A549 (cell line): ENCODE measurements at places on chromosomes 11 and 22. TPM values are rescaled to one million over a fixed set of nuclear protein-coding genes. Genes with fewer than 3 reads are reported as not detected.
A peak's percentile ranks its signal among the peaks of the same experiment; 100 is the strongest.

KRTAP5-10 gene
- polyA plus RNA-seq: not detected in 3 replicates

TRIM3 gene
- polyA plus RNA-seq: 17.5 to 19.8 TPM (median 19.6 TPM) in 3 replicates

CXCR5 gene
- polyA plus RNA-seq: 0.04 to 0.05 TPM (median 0.04 TPM) in 3 replicates

SHISAL1 gene
- polyA plus RNA-seq: 1.9 to 2.4 TPM (median 2.2 TPM) in 3 replicates

PTPRCAP gene
- polyA plus RNA-seq: 0.25 to 0.56 TPM (median 0.36 TPM) in 3 replicates

DNA sequence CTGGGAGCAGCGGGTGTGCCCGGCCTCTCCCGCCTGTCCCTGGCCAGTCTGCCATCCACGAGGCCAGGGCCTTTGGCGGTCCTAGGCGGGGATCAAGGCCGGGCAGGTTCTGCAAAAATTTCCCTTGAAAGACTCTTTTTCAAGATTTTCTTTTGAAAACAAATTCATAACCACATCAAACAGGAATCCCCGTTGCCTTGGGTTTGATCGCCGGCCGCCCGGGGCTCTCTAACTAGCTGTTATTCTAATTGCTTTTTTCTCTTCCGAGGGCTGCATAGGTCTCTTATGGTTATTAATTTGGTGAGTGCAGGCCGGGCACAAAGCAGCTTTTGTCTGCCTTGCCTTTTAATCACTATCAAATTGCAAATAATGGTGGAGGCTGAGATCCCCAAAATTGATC lies 42.0 kb downstream of the CDKN1C start:
- no peak for DNase-seq

GRCh38 chr11:120249279-120250262 lies 9.6 kb downstream of the POU2F3 start:
- no peak for DNase-seq

GRCh38 chr22:44956840-44957767 lies 52.7 kb downstream of the PHF21B start:
- DNase-seq: no peak

DNA sequence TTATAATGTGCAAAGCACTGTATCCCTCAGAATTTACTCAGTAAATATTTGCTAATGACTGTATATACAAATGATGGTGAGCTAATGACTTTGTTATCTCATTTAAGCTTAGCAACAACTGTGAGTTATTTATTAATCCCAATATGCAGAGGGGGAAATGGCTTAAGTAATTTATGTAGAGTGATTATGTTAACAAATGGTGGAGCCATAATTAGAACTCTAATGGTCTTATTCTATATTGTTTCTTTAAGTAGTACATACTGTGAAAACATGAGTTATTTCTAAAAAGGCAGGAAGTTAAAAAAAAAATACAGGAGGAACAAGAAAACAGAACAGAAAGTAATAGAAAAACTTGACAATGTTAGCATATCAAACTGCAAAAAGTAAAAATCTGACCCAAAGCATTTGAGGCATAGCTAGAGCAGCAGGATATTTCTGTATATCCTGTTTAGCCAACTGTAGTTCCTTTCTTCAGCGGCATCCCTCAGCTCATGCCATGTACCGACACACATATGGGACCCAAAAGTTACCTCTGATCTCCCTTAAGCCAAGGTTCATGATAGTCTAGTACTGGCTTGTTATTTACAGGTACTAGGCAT lies 94.2 kb downstream of the FCHSD2 start:
- no peak for DNase-seq

DNA sequence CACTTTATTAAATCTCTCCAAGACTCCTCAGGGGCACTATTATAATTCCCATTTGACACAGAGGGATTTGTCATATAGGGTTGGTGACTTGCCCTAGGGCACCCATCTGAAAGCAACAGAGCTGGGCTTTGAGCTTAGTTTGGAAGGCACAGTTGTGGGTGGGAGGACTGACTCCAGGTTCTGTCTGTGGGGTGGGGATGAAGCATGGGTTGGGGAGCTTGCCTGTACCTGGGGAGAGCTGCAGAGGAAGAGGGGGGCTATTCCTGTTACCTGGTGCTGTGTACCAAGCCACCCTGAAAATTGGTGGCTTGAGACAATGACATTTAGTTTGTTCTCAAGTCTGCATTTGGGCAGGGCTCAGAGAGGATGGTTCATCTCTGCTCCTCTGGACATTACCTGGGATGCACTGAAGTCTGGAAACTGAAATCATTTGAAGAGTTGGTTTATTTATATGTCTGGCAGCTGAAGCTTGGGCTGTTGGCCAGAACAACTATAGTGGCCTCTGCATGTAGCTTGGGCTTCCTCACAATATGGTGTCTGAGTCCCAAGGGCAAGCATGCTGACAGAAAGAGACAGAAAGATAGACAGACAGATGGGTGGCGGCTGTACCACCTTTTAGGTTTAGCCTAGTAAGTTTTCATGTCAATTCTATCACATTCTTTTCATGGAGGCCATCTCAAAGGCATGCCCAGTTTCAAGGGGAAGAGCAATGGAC lies 44.9 kb downstream of the LRRC32 start:
- peak; percentile 16 for DNase-seq

DNA sequence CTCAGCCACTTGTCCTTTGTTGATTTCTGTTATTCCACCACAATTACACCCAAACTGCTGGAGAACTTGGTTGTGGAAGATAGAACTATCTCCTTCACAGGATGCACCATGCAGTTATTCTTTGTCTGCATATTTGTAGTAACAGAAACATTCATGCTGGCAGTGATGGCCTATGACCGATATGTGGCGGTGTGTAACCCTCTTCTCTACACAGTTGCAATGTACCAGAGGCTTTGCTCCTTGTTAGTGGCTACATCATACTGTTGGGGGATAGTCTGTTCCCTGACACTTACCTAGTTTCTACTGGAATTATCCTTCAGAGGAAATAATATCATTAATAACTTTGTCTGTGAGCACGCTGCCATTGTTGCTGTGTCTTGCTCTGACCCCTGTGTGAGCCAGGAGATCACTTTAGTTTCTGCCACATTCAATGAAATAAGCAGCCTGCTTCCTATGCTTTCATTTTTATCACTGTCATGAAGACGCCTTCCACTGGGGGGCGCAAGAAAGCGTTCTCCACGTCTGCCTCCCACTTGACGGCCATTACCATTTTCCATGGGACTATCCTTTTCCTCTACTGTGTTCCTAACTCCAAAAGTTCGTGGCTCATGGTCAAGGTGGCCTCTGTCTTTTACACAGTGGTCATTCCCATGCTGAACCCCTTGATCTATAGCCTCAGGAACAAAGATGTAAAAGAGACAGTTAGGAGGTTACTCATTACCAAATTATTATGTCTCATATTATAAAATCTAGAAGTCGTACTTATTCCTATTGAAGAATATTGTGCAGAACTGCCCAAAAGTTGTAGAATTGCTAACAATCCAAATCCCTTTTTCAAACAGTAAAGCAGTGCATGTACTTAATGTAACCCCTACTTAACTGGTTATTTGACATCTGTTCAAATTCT lies 53.2 kb downstream of the OR4C6 start:
- DNase-seq: no peak

DNA sequence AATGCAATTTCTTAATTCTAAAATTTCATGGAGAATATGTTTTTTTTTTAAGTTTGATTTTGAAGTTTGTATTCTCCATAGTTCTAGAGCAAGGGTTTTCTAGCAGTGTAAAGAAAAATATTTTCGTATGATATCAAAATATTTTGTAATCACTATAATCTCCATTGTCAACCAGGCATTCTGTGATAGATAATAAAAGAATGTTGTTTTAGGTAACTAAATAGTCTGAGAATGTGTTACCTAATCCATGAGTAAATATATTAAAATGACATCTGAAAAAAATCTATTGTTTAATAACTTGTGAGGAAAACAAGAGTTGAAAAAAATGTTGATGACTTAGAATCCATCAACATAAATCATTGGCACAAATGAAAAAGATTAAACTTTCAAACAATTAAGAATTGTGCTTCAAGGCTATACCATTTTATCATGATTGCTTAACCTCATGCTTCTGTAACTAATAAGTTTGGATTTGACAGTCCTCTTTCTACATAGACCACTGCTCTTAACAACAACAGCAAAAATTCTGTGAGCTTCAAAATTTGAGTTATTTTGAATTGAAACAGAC lies 2211.8 kb downstream of the LRRC4C start:
- no peak for DNase-seq

GRCh38 chr11:3735827-3736226 lies 61.5 kb downstream of the NUP98 start:
- DNase-seq: peak; percentile 19

DNA sequence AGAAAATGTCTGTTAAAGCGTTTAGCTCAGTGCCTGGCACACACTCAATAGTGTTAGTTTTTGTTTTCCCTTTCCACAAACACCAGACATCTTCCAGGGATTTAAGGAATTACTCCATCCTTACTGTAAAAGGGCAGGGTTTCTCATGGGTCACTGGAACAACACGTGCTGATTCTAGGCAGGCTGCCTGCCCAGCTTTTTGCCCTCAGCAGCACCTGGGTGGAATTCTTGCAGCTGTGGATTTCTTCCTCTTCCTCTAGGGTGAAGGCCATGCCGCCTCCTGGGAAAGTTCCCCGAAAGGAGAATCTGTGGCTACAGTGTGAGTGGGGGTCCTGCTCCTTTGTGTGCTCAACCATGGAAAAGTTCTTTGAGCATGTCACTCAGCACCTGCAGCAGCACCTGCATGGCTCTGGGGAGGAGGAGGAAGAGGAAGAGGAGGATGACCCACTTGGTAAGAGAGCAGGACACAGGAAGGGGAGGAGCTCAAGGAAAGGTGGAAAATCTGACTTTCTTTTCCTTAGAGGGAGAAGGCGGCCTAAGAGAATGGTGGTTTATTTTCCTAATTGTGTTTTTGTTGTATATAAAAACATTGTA lies 5.4 kb downstream of the HINFP start:
- DNase-seq: no peak

DNA sequence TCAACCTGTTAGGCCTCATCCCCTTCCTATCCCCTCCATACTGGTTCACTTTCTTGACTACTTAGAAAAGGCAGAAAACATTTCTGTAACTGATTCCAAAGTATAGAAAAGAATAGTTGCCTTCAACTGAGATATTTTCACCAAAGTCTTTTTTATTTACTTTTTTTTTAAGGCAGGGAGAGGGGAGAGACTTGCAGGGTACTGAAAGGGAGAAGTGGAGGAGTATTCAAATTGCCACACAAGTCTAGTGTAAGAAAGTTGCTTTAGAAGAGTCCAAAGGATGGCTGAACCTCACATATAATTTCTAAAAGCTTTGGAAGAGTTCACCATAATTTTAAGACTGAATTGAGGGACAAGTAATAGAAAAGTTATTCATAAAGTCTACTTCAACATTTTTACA lies 6.3 kb downstream of the PHF21A start:
- DNase-seq: no peak

DNA sequence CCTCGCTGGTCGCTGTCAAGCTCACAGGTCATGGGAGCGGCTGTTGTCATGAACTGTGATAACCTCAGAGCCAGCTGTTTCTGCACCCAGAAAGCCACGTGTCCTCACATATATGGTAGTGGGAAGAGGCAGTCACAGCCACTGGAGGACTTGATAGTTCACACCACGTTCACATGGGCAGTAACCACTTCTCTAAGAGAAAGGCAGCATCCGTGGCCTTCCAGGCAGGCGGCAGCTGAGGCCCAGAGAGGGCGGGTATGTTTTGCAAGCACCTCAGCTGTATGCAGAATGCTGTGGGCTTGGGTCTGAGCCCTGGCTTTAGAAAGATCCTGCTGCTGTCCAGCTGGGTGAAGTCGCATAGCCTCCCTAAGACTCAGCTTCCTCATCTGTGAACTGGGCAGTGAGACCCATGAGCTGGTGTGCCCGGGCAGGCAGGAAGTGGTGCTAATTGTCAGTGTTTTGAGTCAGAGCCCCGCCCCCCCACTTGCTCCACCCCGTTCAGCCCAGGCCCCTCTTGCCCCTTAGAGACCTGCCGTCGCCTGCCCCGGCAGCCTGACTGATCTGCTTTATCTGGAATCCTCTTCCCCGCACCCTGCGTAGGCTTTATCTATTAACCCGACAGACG lies 13.3 kb downstream of the TTC38 start:
- DNase-seq: no peak
